ENCODE measurements at places on chromosomes 1 and 21.

- peak; percentile 87 for DNase-seq
These were observed 471.7 kb upstream of the VAMP3 start for GRCh38 chr1:7299329-7299799.

- peak; percentile 24 for DNase-seq
These were observed 1.4 kb downstream of the EVA1C start for GRCh38 chr21:32413697-32414578.

DNA sequence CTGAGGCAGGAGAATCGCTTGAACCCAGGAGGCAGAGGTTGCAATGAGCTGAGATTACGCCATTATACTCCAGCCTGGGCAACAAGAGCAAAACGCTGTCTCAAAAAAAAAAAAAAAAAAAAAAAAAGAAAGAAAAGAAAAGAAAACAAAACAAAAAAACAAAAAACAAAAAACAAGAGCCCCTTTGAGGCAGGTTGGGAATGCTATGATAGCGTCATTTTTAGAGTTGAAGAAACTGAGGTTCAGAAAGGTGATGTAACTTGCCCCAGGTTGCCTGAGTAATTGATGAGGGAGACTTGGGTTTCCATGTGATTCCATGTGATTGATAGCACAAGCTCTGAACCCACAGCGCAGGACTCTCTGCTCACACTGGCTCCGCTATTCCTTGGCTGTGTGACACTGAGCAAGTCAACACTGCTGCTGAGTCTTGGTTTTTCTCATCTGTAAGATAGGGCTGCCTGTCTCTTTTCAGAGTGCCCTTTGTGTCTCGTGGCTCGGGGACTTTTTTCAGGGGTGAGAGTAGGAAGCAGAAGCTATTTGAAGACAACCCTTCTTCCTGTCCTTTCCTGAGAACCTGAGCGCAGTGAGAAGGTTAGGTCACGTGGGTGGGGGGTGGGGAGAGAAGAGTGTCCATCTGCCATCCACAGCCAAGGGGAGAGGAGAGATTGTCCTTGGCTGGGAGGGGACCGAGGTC lies 2.5 kb downstream of the CNR2 start:
- no peak for DNase-seq

DNA sequence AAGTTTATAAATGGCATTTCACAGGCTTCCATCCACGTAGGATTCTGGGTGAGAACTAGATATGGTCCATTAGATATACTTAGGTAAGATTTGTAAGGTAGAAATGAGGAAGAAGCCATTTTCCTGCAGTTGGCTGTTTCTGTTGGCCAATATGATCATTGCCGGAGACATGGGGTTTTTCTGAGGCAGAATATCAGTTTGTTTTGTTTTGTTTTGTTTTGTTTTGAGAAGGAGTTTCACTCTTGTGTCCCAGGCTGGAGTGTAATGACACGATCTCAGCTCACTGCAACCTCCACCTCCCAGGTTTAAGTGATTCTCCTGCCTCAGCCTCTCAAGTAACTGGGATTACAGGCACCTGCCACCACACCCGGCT lies 8.7 kb upstream of the EYA3 start:
- no peak for DNase-seq

GRCh38 chr1:115074839-115075534 lies 14.3 kb downstream of the TSPAN2 start:
- DNase-seq, result no peak

DNA sequence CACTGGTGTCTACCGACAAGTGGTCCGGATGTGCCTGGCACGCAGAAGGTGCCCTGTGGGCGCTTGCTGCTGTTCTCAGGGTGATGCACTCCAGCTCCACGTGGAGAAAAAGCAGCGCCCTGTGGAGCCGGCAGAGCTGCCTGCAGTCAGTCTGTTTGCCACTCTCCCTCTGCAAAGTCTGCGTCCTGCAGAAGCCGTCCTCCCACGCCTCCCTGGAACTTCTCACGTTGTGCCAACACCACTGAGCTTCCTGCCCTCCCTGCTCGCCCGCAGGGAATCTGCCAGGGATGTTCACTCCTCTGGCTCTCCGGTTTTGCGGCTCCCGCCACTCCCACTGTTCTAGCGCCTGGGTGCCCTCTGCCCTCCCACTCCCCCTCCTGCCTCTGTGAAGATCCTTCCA lies 19.8 kb upstream of the UBXN10 start:
- DNase-seq, result no peak

DNA sequence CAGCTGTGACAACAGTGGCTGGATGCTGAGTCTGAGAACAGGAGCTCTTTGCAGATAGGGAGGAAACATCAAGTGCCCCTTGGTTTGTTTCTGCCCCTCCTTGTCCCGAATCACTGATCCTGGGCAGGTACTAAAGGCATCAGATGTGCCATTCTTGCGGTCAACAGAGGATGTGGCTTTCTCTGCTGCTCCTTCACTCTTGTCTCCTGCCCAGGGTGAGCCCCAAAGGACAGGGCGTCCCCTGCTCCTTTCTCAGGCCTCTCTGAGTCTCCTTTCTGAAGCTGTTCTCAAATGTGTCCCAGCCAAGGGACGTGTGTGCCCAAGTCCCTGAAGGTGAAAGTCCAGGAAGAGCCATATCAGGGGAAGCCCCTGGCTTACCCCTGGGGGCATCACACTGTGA lies 31.7 kb downstream of the SLC37A1 start:
- no peak for DNase-seq

- no peak for DNase-seq
These were observed 59.3 kb downstream of the AK4 start for GRCh38 chr1:65207317-65207716.

DNA sequence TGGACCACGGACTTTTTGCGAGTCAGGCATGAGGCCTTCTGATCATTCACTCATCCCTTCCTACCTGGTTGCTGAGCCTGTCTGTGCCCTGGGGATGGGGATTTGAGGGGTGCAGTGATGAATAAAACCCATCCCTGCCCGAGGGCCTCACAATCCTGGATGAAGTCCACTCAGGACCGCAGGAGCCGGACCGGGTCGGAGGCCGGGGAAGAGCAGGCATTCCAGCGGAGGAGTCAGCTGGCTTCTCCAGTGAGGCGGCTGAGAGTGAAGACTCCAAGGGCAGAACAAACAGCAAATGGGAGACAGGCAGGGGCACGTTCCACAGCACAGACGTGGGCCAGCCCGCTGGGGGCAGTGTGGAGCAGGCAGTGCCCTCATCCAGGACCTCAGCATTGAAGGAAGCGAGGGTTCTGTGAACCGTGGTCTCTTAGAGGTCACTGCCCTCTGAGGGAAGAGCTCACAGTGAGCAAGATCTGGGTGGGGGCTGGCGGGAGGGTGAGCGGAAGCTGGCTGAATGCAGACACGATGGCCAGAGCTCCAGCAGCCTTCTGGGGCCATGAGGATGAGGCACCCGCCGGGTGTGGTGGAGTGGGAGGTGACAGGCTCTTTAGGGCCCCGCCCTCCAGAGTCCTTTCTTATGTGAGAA lies 10.9 kb upstream of the LRRC3 start:
- no peak for DNase-seq

GRCh38 chr1:210214573-210215409 lies 17.8 kb upstream of the SERTAD4 start:
- no peak for DNase-seq

DNA sequence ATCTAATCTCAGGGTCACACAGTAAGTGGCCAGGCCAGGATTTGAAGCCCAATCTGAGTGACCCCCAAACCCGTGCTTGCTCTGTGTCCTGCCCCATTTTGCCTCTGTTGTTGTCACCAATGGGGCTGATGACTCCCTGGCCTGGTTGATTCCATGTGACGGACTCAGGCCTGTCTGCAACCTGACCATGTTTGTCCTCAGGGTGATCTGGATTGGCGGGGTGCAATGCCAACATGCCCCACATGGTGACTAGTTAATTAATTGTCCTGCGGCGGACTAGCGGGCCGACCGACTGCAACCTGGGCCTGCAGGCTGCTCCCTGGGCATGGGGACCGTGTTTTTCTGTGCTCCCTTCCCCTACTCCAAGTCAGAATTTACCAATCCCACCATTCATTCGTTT lies 256.3 kb downstream of the MATN1 start:
- no peak for DNase-seq

GRCh38 chr1:164643018-164643417 lies 84.0 kb downstream of the PBX1 start:
- no peak for DNase-seq

GRCh38 chr21:35581640-35582039 lies 478.7 kb downstream of the SETD4 start:
- no peak for DNase-seq

- DNase-seq, result no peak
These were observed 63.3 kb upstream of the LRRC8D start for GRCh38 chr1:89757532-89757931.

- no peak for DNase-seq
These were observed 309.3 kb upstream of the AJAP1 start for GRCh38 chr1:4345094-4345493.

DNA sequence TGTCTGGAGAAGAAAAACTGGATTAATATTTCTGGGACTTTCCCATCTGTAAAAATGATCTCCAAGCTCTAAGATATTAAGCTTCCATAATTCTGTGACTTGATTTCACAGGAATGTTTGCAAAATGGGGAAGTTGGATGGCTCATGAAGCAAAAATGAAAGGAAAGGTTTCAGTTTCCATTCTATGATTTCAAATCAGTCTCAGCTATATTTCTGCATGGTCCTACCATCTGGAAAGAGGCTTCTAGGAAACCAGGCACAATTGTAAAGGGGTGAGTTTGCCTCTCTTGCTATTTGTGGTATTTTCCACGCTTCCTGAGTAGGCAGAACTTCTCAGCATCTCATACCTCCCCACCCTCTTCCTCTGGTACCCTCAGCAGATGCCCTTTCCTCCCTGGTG lies 22.4 kb upstream of the ACTN2 start:
- no peak for DNase-seq

GRCh38 chr1:54352755-54353154 lies 53.4 kb downstream of the SSBP3 start:
- no peak for DNase-seq

- DNase-seq, result no peak
These were observed 13.6 kb downstream of the DIP2A start for GRCh38 chr21:46472246-46472645.

DNA sequence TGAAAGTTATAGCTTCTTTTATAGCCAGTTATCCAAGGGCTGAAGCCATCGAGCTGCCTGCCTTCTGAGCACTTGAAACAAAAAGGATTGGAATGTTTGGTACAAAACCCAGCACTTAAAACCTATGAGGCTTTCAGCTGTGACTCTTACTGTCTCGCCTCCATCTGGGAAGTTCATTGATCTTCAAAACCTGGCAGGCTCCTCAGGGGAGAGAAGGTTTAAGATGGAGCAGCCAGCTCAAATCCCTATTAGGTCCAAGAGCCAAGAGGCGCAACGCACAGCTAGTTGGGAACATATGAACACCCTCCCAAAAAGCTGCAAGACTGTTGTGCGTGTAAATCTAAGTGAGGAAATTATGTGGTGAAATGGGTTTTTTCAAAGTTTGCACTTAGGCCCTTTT lies 33.4 kb downstream of the BACE2 start:
- no peak for DNase-seq

- no peak for DNase-seq
These were observed 2.4 kb downstream of the SEMA6C start for GRCh38 chr1:151143986-151144385.

DNA sequence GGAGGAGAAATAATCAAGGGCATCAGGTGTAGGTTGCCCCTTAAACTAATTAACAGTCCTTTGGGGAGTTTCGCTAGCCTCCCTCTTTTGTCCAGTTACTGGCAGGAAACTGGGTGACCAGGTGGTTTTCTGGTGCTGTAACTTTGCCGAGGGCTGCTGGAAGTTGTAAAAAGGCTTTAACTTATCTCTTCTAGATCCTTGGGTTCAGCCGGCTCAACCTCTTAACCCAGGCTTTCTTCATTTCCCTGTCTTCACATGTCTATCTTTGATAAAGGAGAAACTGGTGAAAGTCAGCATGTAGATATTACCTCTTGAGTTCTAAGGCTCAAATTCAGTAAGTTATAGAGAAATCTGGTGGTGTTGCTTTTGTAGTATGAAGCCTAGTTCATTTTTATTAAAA lies 289.7 kb upstream of the NRIP1 start:
- no peak for DNase-seq

GRCh38 chr1:27438621-27439061 lies 46.2 kb downstream of the GPR3 start:
- no peak for DNase-seq

DNA sequence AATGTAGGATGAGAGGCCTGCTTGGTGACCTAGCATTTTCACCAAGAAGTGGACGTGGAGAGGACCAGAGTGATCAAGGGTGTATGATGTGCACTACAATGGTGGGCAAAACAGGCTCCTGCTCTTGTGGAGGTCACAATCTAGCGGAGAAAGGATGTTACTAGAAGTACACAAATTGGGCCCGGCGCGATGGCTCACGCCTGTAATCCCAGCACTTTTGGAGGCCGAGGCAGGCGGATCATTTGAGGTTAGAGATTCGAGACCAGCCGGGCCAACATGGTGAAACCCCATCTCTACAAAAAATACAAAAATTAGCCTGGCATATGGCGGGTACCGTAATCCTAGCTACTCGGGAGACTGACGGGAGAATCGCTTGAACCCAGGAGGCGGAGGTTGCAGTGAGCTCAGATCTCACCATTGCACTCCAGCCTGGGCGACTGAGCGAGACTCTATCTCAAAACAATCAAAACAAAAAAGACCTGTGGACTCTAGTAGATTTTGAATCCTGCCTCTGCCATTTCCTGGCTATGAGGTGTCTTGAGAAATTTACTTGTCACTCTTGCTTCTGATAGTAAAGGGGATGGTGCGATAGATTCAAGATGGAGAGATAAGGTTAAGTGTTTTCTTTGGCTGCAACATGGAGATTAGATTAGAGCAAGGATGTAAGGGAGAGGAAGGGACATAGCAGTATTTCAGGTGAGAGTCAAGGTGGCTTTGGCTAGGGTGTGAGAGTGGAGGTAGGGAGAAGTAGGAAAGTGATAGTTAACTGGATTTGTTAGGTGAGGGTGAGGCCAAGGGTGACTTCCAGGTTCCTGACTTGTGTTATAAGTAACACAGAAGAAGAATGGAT lies 7.1 kb downstream of the KLF18 start:
- no peak for DNase-seq

- no peak for DNase-seq
These were observed 675.0 kb downstream of the USP25 start for GRCh38 chr21:16404776-16405175.

- DNase-seq, result no peak
These were observed 232.9 kb upstream of the B3GALT2 start for GRCh38 chr1:193419295-193419694.
